Hepatocyte (in vitro differentiated cells): ENCODE measurements at places on chromosomes 3 and 15.

GRCh38 chr15:71250936-71251583 lies 135.8 kb downstream of the THSD4 start:
- no peak for DNase-seq

GRCh38 chr3:62238431-62238830 lies 134.9 kb downstream of the FEZF2 start:
- DNase-seq: no peak

- peak; percentile 86 for DNase-seq
Observed at GRCh38 chr15:74616366-74616939, 817 bp downstream of the CLK3 start.

GRCh38 chr3:25843332-25843731 lies 53.4 kb downstream of the OXSM start:
- no peak for DNase-seq

GRCh38 chr3:46203681-46204080 lies 4.4 kb downstream of the CCR1 start:
- DNase-seq: no peak

GRCh38 chr15:99537344-99537743 lies 28.4 kb upstream of the MEF2A start:
- no peak for DNase-seq

DNA sequence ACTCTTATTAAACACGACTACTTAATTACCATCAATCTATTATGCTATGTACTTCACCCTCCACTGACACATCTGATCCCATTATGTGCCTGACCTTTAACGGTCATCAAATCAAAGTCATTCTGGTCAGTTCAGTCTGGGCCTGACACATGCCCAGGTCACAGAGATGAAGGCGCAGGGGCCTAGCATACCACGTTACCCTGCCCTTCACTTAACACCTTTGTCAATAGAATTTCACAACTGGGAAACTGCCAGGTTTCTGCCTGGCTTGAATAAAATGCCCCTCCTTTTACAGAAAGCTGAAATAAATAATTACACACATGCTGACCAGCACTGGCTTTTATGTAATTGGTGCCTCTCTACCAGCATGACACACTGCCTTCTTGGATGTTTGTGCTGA lies 39.5 kb downstream of the MECOM start:
- DNase-seq: no peak

DNA sequence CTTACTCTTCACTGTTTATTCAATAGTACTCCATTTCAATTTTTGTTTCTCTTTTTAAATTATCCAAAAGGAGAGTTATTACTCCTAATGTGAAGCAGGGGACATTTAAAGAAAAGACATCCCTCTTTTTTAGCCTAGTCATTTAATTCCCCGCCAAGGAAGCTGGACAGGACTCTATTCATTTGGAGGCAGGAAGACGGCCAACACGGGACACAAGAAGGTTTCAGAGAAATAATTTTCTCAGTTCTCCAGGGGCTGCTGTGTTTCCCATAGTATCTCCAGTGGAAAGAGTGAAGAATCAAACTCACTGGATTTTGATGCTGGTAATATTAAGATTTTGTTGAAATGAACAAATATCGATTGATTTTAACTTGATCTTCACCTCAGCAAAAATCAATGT lies 833.7 kb downstream of the ROBO2 start:
- no peak for DNase-seq

DNA sequence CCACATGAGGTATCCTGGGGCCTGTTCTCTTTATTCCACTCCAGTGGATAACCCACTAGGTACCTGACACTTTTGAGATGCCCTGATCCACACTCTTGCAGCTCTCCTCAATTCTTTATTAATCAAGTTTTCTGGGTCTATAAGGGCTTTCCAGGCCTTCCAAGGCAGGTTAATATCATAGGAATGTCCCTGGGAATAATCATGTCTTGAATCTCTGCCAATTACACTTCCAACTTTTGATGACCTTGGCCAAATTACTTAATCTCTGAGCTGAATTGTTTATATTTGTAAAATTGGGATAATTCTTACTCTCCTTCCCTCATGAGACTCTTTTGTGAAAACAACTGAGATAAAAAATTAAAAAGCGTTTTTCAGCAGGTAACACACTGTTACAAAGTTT lies 881.7 kb downstream of the MCTP2 start:
- DNase-seq: no peak

GRCh38 chr3:184631472-184631861 lies 69.9 kb downstream of the EPHB3 start:
- no peak for DNase-seq

DNA sequence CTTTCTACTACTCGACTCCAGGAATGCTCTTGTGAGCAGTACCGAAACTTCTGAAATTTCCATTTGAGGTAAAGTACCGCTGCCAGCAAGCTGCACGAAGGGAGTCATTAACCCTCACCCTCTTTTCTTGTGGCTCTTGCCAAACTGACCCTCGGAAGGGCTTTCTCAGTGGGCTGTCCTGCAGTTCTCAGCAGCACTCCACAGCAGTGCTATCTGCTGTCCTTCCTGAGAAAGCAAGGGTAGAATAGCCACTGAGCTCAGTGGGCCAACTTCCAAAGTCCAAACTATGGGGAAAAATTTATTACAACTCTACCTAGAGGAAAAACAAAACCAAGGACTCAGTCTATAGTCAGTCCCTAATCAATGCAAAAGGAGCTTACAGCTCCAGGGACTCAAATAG lies 38.5 kb upstream of the COL8A1 start:
- DNase-seq: no peak

DNA sequence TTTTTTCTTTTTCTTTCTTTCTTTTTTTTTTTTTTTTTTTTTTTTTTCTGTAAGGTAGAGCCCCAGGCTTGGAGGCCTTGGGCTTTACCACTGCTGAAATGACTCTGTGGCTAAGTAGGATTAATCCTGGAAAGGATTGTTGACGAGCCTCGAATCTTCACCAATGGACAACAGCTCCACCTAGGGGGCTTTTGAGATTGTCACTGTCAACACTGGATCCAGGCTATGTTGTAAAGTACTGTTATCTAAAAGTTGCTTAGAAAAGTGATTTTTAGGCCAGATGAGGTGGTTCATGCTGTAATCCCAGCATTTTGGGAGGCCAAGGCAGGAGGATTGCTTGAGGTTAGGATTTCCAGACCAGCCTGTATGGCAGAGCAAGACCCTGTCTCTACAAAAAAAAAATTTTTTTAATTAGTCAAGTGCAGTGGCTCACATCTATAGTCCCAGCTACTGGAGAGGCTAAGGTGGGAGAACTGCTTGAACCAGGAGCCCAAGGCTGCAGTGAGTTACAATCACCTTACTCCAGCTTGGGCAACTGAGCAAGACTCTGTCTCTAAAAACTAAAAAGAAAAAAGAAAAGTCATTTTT lies 41.6 kb downstream of the KLHL18 start:
- peak; percentile 89 for DNase-seq

DNA sequence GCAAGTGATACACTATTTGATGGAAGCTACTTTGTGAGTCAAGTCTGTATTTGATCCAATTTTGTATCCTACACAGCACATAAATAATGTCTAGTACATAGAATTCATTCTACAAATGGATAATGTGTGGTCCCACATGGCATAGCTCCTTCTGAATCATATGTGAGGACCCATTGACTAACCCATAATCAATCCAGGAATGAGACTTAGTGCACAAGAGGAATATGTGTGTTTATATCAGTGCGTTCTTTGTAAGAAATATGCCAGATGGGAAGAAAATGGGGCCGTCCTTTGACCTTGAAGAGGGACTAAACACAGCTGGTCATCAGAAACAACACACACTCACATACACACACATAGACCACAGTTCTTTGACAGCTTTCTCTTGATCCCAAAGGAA lies 282.7 kb upstream of the SEMA6D start:
- no peak for DNase-seq

DNA sequence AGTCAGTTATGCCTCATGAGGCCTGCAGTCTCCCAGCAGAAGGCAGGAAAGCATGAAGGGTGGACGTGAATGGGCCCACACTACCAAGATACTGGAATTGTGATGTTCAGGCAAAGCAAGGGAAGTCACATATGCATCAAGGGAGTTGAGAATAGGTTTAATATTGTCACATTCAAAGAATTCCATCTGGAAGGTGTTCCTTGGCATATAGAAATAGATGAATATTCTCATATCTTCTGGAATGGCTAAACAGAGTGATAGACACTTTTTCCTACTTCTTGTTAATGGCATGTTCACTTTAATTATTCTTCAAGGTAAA lies 103.7 kb downstream of the CMSS1 start:
- no peak for DNase-seq

DNA sequence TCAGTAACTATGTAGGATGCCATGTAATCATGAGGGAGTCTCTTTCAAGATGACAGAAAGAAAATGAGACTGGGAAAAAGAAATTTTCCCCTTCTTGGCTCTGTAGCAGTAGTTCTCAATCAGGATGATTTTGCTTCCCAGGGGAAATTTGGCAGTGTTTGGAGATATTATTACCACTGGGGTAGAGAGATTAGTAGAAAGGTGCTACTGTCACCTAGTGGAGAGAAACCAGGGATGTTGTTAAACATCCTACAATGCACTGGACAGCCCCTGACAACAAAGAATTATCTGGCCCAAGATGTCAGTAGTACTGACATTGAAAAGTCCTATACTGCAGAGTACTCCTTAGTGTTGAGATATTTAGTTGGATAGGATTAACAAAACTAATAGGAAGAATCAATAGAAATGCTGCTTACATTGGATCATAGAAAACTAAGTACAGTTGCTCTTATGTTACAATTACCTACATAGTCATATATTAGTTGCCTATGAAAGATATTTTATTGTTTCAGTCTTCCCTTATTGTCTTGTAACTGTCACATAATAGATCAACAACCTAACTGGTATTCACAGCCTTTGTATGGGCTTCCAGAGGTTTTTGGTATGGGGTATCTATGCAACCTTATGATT lies 433.3 kb downstream of the RAP2B start:
- peak; percentile 43 for DNase-seq

DNA sequence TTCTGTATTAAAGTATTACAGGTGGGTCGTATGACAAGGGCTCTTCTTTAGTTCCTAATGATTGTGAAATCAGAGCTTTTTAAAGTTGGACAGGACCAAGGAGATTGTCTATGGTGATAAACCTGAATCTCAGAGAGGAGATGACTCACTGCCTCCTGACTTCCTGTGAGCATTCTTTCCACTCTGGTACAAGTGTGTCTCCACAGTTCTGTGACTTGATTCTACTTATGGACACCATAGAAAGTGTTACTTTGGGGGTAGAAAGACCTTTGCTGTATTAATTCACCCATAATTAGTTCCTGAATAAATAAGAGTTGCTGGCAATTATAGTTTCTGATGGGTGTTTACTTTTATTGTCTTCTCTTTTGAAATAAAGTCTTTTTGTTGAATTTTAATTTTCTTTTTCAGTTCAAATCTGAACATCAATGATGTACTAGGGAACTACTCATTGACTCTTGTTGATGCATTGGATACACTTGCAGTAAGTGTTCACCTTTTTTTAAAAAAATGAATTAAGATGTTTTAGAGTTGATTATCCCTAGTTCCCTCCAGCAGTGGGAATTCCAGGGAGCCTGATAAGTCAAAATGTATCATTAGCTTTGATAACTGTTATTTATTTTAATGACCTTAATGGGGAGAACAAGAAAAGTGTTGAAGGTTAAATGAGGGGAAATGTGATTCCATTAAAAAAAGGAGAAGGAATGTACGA lies 7.4 kb downstream of the EDEM1 start:
- DNase-seq: peak; percentile 77

- DNase-seq: peak; percentile 92
Observed at GRCh38 chr3:172129850-172130716, 90.7 kb downstream of the FNDC3B start.

DNA sequence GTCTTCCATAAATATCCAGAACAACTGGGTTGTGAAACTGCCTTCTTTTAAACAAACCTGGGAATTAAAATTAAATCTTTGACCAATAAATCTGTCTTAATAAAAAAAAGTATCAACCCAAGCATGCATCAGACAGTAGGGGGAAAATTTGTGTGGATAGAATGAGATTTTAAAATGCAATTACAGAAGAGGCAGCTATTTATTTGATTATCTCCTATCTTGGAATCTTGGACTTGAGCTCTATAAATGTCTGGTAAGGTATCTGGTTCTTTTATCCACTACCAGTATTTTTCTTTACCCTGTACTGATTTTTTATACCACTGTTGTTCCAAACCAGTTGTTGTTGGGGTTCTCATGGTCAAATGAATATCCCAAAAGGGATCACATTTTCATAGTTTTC lies 157.6 kb upstream of the VEPH1 start:
- no peak for DNase-seq

DNA sequence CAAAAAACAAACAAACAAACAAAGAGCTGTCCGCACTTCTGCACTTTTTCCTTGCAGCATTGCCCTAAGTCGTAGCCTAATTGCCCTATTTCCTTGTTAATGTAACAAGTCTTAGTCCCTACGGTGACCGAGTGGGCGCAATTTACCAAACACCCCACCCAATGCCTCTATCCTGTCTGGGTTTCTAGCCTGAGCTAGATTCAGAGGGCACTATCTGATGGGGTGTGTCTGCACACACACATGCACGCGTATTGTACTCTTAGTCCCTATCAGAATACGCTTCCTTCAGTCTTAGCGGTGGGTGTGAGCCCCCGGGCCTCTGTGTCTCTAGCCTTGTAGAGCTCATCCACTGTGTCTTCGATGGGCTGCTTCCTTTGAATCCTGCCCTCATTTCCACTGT lies 125.9 kb upstream of the DLG1 start:
- DNase-seq: no peak

- no peak for DNase-seq
Observed at GRCh38 chr15:68143785-68144184, 61.3 kb downstream of the CALML4 start.

DNA sequence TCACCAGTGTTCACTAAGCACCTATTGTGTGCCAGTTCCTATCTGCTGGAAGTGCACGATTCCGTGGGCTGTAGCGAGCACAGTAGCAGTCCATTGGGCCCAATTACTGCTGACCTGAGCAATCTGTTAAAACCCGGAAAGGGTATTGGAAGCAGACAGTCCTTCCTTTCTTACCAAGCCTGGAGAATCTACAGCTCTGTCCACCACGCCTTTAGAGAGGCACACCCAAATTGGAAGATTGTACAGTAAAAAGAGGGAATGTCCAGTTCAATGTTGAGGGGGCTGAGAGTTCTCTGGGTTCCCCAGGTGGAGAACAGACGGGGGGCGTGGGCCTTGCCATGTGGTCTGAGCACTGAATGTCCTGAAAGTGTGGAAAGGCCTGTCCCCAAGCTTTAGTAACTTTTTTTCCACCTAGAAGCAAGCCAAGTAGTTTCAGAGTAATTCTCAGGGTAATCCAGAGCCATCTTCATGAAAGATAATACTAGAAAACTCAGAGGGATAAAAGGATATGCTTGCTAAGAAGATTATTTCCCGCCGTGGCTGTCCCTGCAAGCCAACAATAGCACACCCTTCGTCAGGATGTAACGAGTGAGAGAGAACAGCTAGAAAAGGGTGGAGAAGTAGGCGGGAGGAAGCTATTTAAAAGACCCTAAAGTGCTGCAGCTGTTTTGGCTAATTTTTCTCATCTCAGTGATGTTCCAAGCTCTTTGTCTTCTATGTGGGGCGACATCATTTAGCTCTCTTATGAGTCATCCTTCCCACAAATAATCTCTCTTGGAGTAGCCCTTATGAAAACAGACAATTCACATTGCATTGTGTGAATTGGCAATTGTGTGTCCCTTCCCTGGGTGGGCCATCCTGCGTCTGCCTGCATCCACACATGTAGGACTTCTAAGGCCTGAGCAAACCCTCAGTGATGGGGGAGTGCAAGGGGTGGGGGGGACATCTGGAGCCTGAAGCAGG lies 181.0 kb downstream of the ATG7 start:
- DNase-seq: peak; percentile 11
